Stimulated activated memory B cell treated with anti-CD40 and anti-IgM and Interleukin-4, amounts not matched to agents 10 μg/mL and 1 μg/mL and 100 μg/mL, for 72 hours (primary cell): ENCODE measurements at places on chromosomes 4 and X.

DNA sequence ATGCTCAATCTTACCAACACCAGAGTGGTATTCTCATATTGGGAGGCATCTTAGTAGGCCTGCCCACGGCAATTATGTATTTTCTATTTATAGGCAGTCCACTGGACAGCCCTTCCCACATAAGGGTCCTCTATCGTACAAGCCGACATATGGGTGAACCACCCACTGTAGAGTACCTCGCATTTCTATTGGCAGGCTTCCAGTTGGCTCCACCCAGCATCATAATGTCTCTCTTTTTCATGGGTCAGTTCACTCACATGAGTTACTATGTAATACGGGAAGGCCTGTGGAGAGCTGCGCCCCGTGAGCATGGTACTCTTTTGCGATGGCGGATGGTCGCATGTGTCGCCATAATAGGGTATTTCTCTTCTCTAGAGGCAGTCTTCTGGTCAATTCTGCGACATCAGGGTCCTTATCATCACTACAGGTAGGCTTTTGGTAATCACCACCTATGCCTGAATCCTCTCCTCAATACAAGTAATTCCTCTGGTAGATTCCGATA is 29.4 kb upstream of the FOXR2 start:
- no peak for ATAC-seq

DNA sequence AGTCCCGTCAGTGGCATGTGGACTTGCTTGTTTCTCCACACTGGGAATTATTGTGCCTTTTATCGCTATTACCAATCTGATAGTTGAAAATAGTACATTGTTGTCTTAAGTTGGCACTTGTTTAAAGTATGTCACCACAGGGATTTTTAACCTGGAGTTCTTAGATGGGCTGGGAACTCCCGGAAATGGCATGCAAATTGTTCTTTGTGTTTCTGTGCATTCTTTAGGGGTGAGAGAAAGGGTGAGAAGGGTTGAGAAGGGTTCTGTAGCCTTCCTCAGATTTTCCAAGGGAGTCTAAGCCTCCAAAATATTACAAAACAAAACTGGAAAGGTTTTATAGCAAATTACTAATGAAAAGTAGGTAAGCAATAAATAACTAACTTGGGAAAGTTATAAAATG is 176.9 kb downstream of the ZIC3 start:
- no peak for ATAC-seq

DNA sequence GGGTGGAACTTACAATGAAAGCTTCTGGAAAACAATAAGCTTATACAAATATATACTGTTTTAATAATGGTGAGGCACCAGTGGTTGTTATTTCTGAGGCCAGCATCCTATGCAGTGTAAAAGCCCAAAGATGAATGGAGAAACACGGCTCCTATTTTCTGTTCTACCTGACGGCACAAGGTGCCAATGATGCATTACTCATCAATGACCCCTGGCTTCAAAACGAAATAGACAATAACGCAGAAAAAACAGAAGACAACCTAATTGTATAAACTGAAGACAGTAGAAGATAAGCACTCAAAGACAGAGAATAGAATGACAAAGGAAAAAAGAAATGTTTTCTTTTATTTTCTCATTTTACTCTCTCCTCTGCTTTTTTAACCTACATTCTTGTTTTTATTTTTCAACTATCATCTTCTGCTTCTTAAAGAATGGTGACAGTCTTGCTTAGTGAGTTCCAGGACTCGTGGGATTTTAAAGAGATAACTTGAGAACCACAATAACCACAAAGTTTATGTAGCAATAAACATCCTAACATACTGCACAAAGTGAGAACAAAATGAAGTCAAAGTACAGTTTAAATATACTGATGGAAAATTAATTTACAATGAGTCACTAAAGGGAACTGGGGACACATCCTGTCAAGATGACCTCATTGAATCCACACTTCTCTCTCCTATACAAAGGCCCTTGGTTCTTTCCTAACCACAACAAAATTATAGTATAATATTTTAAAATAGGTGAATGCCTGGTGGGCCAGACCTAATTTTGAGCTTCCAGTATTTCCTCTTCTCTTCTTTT is 169.8 kb downstream of the BTC start:
- ATAC-seq, result no peak

GRCh38 chrX:10611441-10612090 is 8.8 kb downstream of the MID1 start:
- ATAC-seq, result no peak

DNA sequence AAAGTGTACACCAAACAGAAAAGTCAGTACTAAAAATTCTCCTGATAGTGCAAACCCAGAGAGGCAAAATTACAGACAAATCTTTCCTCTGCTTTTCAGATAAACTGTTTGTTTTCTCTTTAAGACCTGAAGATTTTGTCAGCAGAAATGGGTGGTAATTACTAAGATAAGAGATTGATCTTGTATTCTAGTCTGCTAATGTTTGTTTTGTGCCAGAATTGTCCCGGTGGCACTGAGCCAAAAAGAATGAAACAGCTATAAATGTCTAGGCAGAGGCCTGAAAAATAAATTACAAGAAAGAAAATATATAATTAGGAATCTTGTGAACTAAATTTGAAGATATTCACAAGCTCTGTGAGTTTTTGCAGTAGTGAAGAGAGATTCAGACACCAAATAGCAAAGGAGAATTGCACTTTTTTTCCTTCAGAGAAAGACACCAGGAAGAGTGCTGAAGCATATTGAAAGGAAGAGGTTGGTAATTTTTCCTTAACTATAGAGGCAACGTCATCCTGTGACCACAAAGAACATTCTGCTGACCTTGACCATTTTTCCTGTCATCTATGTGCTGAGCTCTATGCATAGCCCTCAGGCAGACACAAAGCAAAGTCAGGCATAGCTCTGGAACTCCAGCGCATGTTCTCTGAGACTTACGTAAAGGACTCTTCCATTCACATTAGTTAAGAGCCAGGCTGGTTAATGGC is 314.5 kb upstream of the RASGEF1B start:
- no peak for ATAC-seq

DNA sequence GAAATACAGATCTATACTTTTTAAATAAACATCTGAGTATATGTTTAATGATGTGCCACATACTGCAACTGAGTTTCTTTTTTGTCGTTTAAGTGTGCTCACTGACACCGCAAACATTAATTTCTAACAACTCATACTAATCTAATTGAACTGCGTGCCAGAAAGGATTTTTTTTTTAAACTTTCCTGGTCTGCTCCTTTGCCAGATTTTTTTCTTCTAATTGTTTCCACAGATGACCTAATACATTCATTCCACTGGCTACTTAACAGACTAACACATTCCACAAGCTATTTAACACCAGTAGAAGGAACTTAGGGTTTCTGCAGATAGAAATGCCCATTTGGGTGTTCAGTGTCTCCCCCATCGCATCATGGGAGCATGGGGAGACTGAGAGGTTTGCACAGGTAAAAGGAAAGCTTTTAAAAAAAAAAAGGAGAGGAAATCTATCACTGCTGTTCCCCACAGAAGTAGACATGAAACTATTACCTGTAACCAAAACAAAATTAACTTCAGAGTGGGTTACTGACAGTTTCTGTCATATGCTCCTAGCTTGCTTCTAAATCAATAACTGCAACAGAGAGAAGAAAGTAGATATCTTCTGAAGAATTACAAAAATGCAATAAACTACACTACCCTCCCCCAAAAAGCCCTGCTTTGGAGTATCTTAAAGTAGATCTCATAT is 31.6 kb downstream of the SH3KBP1 start:
- no peak for ATAC-seq

GRCh38 chr4:37236165-37236564 is 8.4 kb upstream of the NWD2 start:
- no peak for ATAC-seq

DNA sequence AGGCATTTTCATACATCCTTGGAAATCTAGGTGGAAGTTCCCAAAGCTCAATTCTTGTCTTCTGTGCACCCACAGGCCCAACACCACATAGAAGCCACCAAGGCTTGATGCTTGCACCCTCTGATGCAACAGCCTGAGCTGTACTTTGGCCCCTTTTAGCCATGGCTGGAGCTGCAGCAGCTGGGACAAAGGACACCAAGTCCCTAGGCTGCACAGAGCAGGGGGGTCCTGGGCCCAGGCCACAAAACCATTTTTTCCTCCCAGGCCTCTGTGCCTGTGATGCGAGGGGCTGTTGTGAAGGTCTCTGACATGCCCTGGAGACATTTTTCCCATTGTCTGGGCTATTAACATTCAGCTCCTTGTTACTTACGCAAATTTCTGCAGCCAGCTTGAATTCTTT is 124.0 kb upstream of the S100G start:
- no peak for ATAC-seq

GRCh38 chrX:8897259-8897658 is 96.1 kb upstream of the FAM9A start:
- ATAC-seq, result no peak

- ATAC-seq, result peak; percentile 94
Measured at GRCh38 chr4:169210504-169211118, 60.1 kb downstream of the SH3RF1 start.

- ATAC-seq, result no peak
Measured at GRCh38 chr4:76441881-76442280, 6.9 kb downstream of the SHROOM3 start.

GRCh38 chrX:63128509-63128908 is 222.6 kb downstream of the SPIN4 start:
- no peak for ATAC-seq

GRCh38 chr4:114368751-114369150 is 229.9 kb upstream of the UGT8 start:
- no peak for ATAC-seq

- no peak for ATAC-seq
Measured at GRCh38 chr4:116688536-116688935, 396.8 kb downstream of the TRAM1L1 start.

GRCh38 chrX:66751136-66751782 is 112.4 kb upstream of the EDA2R start:
- no peak for ATAC-seq

DNA sequence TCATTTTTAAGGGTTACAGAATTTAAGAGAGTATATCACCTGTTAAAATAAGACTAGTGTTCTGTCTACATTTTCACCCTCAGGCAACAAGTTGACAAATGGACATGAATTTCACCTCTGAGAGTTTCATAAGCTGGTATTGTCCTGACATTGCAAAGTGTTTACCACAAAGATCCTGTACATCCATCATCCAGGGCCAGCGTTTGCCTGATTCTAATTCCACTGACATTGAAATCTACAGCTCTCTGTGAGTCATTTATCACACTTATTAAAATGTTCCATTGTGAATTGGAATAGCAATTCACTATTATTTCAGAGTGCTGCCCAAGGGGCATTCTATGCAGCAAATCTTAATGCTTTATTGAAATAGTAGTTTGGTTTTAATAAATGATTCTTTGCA is 1499.4 kb upstream of the PCDH7 start:
- no peak for ATAC-seq

DNA sequence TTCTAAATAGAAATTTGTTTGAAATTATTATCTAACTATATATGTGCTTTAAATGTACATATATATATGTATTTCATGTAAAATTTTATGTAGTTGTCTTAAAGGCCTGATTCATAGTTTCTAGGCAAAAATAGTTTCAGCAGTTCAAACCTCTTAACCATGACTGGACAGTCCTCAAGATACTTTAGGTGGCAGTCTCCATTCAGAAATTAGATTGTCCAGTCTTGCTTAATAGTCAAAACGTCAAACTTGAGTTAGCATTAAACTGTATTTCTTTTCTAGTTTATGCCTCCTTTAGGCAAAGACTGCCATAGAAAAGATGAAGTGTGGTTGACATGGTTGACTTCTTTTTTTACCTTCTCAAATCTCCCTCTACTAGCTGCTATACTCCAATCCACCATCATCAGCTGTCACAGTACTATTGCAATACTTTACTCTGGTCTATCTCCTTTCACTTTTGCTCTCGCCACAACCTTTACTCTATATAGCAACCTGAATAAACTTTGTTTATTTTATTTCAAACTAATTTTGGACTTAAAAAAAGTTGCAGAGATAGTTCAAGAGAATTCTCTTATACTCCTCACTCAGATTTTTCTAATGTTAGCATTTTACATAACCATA is 395.6 kb upstream of the DIPK2B start:
- no peak for ATAC-seq

GRCh38 chr4:7761720-7762119 is 177.9 kb downstream of the AFAP1 start:
- no peak for ATAC-seq

DNA sequence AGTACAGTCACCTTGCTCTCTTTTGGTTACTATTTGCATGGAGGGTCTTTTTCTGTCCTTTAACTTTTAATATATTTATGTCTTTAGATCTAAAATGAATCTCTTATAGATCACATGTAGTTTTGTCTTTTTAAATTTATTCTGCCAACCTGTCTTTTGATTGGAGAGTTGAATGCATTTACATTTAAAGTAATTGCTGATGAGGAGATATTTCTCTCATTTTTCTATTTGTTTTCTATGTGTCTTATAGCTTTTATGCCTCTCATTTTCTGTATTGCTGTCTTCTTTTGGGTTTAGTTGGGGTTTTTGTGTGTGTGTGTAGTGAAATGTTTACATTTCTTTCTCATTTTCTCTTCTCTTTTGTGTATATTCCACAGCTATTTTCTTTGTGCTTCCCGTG is 123.5 kb downstream of the TBC1D19 start:
- ATAC-seq, result no peak

DNA sequence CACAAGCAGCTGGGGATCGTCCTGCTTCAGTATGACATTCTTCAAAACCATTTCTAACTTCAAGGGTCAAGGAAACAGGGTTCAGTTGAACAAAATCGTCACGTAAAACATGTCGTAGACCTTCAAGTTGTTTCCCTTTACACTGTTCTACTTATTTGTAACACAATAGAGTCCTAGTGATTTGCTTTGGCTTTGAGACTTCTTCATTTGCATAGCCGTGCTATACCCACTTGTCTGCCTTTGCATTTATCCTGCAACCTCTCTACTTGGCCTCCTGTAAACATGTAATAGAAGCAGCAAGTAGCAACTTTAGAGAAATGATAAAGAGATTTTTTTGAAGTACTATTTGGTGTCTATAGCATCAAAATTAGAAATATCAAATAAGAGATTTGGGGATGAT is 194.9 kb downstream of the SLC7A11 start:
- no peak for ATAC-seq

GRCh38 chrX:72208126-72208800 is 26.7 kb downstream of the PIN4 start:
- ATAC-seq, result no peak

GRCh38 chrX:153646620-153647373 is at the start of gene DUSP9:
DUSP9 (plus strand) TSS chrX:153647203; CDS start chrX:153647954, 751 bp downstream.
- no peak for ATAC-seq

DNA sequence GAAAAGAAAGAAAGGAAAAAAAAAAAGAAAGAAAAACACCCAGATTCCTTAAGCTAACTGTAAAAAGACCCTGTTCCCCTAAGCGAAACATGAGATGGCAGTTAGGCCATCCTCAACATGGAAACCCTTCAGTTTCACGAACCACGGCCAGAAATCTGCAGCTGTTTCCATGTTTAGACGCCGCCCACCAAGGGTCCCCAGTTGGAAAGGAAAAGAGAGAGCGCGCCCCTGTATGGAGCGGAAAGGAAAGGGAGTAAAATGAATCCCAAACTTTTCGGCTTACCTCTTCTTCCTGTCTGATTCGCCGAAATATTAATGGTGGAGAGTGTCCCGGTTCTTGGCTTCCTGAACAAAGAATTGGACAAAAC is 38.3 kb downstream of the MGARP start:
- ATAC-seq, result no peak
